ENCODE measurements at places on chromosomes 11 and 22.
A peak's percentile ranks its signal among the peaks of the same experiment; 100 is the strongest.

GRCh38 chr11:76935042-76935441 lies 74.3 kb downstream of the ACER3 start:
- no peak for DNase-seq

GRCh38 chr11:117071344-117071787 lies 26.9 kb downstream of the SIK3 start:
- DNase-seq = no peak

- no peak for DNase-seq
Measured at GRCh38 chr11:117908109-117908895, 20.9 kb downstream of the TMPRSS13 start.

GRCh38 chr22:36892292-36892691 lies 21.1 kb upstream of the CSF2RB start:
- DNase-seq = no peak

- peak; percentile 25 for DNase-seq
Measured at GRCh38 chr11:5689551-5689983, at the start of gene TRIM22. TRIM22 (plus strand) TSS chr11:5689790; CDS start chr11:5696233, 6,443 bp downstream.

GRCh38 chr22:29550005-29550404 lies 3.6 kb downstream of the THOC5 start:
- no peak for DNase-seq

GRCh38 chr11:122085712-122086111 lies 30.3 kb downstream of the BLID start:
- no peak for DNase-seq

- DNase-seq = no peak
Measured at GRCh38 chr22:44363013-44363979, 50.5 kb upstream of the SHISAL1 start.

DNA sequence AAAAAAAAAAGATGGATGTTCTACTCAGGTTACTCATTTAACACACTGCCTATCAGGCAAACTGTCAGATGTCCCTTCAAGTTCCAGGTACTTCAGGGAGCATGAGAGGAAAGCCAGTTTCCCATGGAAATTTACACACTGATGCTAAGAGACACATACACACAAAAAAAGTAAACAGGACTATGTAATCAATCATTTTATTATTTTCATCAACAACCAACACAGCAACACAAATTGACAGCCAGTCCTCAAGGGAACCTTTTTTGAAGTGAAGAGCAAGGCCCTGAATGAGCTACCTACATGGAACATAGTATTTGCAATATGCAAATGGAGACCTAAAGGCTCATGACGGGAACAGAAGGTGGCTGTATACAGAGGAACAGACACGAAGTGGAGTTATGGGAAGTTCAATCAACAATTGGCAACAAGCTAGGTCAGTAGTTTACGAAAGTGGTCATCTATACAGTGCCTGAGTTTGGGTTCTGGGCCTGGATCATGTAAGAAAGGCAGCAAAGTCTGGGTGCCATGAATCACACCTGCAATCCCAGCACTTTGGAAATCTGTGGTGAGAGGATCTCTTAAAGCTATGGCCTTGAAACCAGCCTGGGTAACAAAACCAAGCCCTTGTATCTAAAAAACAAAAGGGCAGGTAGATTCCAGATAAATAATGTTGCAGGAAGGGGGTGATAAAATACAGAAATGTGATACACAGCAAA lies 12.6 kb upstream of the WDR74 start:
- no peak for DNase-seq

- DNase-seq = peak; percentile 25
Measured at GRCh38 chr22:32528984-32529982, 54.7 kb downstream of the FBXO7 start.

- DNase-seq = no peak
Measured at GRCh38 chr11:23078289-23078971, 218.2 kb upstream of the CCDC179 start.

DNA sequence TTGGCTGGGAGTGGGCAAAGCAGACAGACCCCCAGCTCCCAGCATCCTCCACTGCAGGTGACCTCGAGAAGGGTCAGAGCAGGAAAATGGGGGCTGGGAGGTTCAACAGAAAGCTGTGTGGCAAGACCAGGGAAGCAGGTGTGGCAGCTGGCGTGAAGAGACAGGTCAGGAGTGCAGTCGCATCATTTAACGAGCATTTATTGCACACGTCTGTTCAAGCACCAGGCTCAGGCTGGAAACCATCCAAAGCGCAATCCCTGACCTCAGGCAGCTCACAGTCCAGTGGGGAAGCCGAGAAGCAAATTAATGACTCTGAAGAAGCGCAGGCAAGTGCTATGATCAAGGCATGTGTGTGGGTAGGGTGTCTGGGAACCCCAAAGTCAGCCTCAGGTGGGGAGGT lies 7.4 kb downstream of the SLC25A45 start:
- no peak for DNase-seq

DNA sequence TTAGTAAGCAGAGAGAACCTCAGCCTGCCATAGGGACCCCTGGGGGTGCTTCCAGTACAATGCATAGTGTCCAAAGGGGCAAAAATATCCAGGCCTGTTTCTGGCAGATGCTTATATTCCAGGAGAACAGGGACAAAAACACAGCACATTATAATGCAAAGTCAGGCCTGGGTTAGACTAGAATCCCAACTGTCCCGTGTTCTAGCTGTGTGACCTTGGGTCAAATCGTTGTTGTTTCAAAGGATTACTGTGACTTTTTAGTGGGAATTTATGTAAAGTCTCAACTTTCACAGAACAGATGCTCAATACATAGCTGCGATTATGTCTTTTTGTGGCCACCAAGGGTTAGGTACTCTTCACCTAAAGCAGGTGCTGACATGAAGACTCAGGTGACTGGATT lies 86.0 kb downstream of the USP35 start:
- DNase-seq = no peak

GRCh38 chr22:39408173-39408572 lies 8.6 kb downstream of the TAB1 start:
- no peak for DNase-seq
